Smooth muscle cell of the brain vasculature (primary cell): ENCODE measurements at places on chromosomes 5 and 9.

DNA sequence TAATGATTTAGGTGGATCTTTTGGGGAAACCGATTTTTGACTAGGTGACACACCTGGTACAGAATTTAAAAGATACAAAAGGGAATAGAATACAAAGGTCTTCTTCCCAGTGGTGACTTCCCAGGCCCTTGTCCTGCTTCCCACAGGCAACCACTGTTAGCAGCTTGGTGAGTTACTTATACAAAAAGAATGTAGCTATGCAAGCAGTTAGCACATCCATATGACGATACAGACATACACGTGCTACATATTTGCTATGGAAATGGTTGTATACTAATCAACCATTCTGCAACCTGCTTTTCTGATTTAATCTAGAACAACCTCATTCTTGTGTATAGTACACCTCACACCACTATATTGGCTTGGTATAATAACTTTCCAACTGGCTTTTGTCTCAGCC, 51.0 kb downstream of the OTULIN start:
- DNase-seq = no peak

GRCh38 chr5:108257996-108258395, 123.9 kb downstream of the FBXL17 start:
- DNase-seq = no peak

GRCh38 chr5:53364061-53364460, 116.4 kb upstream of the FST start:
- DNase-seq = no peak

GRCh38 chr5:113274836-113275414, 159.9 kb downstream of the TSSK1B start:
- no peak for DNase-seq

DNA sequence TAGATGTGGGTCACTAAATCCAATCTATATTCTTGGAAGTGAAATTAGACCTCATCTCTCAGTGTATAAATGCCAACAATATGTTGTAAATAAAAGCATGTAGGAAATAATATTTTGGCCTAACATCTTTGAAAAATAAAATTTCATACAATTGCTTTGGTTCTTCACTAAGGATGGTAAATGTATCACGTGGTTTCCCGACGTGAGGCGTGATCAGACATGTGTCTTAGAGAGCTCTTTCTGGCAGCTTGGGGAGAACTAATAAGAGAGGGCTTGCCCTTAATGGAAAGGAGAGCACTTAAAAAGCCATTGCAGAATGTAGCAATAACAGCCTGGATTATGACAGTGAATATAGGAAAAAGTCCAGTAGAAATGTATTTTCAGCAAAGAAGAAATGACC, 602.6 kb downstream of the CDH12 start:
- DNase-seq = no peak
